ENCODE measurements at places on chromosomes 7 and 10. TPM values are rescaled to one million over a fixed set of nuclear protein-coding genes. Genes with fewer than 3 reads are reported as not detected.

Gene GDF2
- total RNA-seq: not detected

Gene WNT2
- total RNA-seq: 2.7 TPM

Gene AKR1C2
- 2.8 TPM for total RNA-seq

Gene SLC26A5
- total RNA-seq: 0.21 TPM

Gene SH2D4B
- total RNA-seq: not detected

Gene CAMK1D
- 10.9 TPM for total RNA-seq

Gene PODXL
- 43.7 TPM for total RNA-seq

Gene DAGLB
- 15.4 TPM for total RNA-seq

Gene RNF148
- total RNA-seq: 3.2 TPM

GRCh38 chr10:70563230-70563629 is 39.3 kb downstream of the PRF1 start:
- no peak for DNase-seq

DNA sequence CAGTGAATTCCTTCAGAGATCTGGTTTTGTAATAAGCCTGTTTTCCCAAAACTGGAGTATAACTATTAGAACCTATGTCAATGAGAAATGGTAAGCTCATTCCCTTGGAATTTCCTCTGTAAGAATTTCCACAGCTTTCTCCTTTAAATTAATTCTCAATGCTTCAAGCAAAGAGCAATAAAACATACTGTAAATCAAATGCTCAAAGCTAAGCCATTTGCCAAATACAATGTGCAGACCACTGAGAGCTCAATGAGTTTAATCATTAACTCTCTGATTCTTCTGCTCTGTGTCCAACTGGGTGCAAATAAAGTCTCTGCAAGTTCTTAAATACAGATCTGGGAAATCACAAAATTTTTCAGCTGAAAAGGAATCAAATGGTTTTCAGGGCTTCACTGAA is 227.6 kb upstream of the IMMP2L start:
- DNase-seq: peak; percentile 13

DNA sequence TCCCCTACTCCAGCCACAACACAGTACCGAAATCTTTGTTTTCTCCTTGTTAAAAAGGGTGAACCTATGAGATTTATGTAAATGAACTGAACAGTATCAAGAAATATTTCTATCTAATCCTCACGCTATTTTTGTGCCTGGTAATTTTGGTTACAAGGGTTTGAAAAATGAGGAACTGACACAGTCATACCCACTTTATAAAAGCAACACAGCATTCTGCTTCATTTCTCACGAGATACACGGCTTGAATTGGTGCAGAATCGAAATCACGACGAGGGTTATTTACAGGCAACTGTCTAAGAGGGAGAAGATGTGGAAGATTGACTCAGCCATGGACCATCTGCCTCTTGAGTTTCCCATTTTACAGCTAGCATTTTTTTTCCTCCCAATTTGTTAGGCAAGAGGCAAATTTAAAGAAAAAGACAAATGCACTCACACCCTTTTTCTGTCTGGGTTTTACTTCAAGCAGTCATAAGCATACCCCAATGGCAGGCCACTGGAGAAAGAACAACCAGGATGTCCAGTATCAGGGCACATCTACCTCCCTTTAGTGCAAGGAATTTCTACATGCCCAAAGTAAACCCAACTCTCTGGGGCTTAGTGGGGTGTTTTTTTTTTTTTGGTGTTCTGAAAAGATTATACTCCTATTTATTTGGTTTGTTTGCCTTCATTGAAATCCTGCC is 108.1 kb downstream of the ITGB8 start:
- no peak for DNase-seq

GRCh38 chr7:3011211-3011852 is 32.3 kb downstream of the CARD11 start:
- DNase-seq: no peak

DNA sequence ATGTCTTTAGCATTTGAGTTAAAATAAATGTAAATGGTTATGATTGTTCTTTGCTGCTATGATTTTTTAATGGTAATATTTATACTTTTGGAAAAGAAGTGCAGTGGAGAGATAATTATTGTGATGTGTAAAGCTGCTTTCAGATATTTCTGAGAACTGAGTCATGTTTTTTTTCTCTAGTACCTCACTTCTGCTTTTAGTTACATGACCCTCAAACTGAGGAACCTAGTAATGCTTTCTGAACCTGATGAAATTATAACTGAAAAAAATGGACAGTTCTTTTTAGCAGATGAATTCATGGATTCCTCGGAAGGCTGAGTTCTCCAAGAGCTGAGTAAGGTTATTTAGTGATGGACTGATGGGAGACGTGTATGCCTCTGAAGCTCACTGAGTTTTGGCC is 167.8 kb downstream of the CDCA7L start:
- no peak for DNase-seq

GRCh38 chr7:95011146-95011928 is 103.9 kb downstream of the PPP1R9A start:
- DNase-seq: peak; percentile 24

GRCh38 chr10:89064748-89065147 is 74.2 kb downstream of the FAS start:
- peak; percentile 16 for DNase-seq

DNA sequence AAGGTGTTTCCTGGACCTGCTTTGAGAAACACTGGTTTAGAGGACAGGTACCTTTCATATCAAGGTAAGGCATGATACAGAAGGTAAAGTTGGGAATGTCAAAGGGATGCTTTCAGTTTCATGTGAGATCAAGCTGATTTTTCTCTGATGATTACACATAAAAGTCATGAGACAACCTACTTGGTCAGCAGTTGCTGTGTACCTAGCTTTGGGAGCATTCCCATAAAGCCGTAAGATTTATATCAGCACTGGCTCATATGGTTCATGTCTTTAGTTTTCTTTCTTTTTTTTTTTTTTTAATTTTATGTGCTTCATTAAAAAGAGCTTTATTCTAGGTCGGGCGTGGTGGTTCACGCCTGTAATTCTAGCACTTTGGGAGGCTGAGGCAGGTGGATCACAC is 265.3 kb upstream of the LRGUK start:
- no peak for DNase-seq

DNA sequence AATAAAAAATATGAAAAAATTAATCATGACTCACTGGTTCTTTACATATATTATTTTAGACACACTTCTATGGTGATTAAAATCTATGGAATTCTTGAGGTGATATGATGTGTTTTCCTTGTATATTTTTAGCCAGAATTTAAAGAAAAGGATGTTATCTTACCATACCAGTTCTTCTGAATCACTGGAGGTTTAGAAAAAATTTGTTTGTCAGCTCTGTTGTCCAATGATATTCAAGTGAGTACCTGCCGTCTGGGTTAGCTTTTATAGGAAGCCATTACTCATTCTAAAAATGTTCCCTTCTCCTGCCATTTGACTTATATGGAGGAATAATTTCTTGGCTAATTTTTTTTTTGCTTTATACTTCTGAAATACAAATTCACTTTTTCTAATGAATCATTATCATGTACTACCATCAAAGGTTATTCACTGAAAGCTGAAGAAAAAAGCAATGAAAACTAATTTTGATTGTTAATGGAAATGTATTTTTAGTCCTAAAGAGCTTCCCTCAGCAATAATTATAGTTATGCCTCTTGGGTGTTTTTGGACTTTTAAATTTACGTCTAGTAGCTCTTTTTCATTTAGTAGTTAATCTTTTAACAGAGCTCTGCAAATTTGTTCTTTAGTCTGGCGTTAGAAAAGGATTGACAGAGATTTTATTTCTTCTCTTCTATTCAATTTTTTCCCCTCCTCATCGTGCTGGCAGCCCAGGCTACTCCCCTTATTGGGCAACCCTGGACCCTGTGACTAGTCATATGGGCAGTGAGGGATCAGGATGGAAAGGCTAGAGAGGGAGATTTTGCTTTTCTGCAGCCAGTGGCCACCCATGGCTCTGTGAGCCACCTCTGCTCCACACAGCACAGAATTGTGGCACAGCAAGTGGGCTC is 434.2 kb downstream of the LRMDA start:
- DNase-seq: no peak

DNA sequence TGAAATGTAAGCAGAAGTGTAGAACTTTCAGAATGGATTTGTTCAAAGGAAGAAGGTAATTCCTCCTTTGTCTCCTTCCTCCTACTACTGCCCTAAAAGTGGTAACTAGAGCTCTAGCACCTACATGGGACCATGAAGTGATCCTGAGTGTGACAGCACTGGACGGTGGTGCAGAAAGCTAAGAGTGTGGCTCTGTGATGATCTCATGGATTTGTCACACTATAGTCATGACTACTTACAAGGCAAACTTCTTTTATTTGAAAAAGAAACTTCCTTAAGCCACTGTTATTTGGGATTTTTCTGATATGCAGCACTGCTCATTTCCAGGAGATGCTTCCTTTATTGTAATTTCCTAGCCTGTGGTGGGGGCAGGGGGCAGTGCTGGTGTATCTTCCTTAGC is 5.8 kb upstream of the FHIP2A start:
- no peak for DNase-seq

DNA sequence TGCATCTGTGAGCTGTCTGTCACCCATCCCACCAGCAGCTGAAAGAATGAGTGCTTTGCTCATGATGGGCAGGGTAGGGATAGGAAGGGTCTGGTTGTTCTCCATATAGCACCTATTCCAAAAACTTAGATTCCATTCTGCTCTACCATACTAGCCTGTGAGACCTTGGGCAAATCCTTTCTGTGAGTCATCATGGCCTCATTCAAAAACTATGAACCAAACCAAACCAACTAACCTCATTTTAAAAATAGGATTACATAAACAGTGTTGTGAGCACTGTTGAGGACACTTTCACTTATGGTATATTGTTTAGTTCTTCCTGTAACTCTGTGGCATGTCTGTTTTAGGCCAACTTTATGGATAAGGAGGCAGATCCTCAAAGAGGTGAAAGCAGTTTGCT is 30.9 kb upstream of the STEAP4 start:
- DNase-seq: no peak

- no peak for DNase-seq
These were observed 1.2 kb downstream of the ZMYND11 start for GRCh38 chr10:136465-136762.

DNA sequence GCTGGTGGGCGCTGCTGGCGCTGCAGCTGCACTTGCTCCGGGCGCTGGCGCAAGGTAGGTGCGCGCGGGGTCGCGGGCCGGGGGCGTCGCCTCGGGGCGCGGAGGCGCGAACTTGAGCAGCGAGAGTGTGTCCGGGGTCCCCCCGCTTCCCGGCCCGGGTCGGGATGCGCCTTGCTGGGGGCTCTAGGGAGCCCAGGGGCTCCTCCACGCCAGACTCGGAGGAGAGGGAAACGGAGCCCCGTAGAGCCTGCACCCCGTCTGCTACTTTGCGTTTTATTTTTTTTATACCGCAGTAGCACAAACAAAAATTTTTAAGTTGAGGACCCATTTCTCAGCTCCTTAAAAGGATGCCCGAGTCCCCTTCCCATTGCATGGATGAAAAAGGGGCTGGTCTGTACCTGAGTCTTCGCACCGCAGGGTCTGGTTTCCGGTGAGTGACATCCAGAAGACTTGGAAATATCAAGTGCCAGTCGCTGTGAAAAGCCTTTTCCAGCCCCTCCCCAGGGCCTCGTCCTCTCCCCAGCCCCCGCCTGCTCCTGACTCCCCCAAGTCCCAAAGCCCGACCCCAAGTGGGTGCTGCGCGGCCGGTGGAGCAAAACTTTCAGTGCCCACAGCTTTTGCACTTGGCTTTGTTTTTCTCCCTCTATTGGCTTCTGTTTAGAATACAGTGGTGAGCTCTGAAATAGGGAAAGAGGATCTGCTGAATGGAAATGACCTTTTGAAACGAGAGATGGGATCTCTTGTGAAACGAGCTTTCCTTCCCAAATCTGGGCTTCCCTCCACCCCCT is 973 bp downstream of the SDK1 start:
- peak; percentile 67 for DNase-seq

GRCh38 chr7:36312915-36313334 is 76.7 kb upstream of the ANLN start:
- DNase-seq: no peak

DNA sequence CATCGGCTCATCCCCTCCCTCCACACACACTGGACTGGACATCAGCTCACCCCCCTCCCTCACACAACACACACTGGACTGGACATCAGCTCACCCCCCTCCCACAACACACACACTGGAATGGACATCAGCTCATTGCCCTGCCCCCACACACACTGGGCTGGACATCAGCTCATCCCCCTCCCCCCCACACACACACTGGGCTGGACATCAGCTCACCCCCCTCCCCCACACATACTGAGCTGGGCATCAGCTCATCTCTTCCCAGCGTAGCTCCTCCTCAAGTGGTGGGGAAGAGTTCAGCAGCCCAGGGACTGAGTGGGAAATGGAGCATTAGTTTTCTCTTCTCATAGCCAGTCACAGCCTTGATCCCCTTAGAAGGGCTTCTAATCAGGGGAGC is 58.1 kb upstream of the WDR11 start:
- DNase-seq: no peak
